ENCODE measurements at places on chromosomes 2 and 18.
A peak's percentile ranks its signal among the peaks of the same experiment; 100 is the strongest.

DNA sequence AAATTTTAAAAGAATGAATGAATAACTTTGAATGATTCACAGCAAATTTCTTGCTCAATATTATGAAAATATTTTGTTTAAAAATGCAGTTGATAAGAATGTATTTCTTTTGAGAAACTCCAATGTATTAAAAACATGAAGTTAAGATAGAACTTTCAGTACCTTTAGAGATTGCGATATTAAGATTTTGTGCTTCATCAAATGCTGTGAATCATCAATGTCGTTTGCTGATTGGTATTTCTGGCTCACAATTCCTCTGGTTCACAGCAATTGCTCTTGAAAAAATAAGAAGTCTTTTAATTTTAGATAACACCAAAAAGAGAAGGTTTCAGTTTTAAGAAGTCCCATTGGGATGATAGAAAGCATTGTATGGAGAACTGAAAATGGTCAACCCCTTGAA is 228.7 kb downstream of the IKZF2 start:
- DNase-seq = no peak

DNA sequence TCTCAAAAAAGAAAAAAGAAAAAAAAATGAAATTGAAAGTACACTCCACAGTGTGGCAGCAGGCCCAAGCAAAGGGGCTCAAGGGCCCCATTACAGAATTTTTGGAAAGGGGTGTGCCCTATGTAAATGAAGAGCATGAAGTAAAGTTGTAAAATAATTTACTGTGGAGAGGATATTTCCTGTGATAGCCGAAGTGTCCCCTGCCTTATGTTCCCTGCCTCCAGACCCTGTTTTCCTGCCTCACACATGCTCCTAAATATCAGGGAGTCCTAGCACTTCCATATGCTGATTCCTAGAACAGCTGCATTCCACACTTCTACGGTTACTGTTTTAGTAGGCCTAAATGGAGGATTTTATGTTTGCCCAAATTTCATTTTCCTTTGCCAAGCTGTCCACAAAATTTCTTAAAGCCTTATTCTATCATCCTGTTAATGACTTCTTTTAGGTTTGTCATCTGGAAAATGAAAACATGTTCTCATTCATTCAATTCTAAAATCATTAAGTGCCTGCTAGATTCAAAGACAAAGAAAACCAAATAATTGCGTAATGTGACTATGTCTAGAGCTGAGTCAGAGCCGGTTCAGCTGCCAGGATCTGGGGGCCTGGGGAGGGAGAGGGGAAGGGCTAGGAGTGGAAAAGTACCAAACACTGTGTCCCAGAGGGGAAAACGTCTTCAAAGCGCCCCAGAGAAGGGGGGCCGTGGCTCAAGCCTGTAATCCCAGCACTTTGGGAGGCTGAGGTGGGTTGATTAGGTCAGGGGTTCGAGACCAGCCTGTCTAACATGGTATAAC is 25.9 kb upstream of the IMPA2 start:
- DNase-seq = peak; percentile 44

- peak; percentile 69 for DNase-seq
These were observed 36.0 kb downstream of the DNMT3A start for GRCh38 chr2:25305775-25306174.

- no peak for DNase-seq
These were observed 58.6 kb downstream of the TMEM17 start for GRCh38 chr2:62447411-62447810.

DNA sequence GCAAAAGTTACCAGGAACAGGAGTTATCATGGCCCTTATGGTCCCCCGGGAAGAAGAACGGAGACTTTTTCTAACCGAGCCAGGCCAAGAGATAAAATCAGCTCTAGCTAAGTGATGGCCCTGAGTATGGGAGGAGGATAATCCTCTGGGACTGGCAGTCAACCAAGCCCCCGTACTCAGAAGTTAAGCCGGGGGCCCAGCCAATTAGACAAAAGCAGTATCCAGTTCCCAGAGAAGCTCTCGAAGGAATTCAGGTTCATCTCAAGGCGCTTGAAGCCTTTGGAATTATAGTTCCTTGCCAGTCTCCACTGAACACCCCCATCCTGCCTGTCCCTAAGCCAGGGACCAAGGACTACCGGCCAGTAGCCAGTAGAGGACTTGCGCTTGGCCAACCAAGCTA is 365.3 kb upstream of the TCF4 start:
- DNase-seq = peak; percentile 28

GRCh38 chr18:36887114-36887513 is 58.2 kb downstream of the KIAA1328 start:
- no peak for DNase-seq

- no peak for DNase-seq
These were observed 17.0 kb downstream of the ITSN2 start for GRCh38 chr2:24343225-24343882.

DNA sequence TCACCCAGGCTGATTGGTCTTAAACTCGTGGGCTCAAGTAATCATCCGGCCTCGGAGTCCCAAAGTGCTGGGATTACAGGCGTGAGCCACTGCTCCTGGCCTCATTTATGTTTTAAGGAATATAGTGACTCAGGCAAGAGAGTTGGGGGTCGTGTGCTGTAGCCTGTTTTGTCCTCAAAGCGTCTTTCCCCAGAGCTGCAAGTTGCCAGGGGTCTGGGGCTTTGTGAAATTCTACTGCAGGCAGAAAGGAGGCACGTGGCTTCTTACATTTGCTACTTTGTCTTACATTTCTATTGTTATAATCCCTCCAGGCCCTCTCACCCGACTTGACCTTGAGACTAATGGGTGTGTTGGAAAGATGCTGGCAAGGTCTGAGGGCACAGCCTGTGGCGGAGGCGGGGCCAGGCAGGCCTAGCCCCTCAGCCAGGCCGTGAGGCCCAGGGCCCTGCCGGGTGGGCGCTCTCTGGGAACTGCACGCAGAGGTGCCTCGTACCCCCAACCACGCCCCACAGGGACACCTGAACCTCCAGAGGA is 85.8 kb upstream of the NDUFV2 start:
- DNase-seq = no peak

- DNase-seq = no peak
These were observed 112.9 kb downstream of the STK39 start for GRCh38 chr2:168134485-168134884.

DNA sequence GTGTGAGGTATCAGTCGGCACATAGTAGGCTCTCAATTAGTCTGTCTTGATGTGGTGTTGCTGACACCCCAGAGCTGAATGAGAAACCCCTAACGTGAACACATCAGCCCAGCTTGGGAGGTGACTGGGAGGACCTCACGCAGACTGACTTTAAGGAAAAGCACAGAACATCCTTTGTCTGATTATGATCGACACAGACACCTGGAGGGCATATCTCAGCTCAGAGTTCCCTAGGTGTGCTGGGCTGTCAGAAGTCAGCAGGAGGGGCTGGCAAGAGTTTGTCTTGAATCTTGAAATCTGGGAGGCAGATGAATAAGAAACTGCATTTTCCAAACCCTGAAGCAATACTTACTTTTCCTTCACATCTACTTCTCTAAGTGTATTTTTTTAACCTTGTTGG is 16.8 kb upstream of the MYCN start:
- DNase-seq = no peak

DNA sequence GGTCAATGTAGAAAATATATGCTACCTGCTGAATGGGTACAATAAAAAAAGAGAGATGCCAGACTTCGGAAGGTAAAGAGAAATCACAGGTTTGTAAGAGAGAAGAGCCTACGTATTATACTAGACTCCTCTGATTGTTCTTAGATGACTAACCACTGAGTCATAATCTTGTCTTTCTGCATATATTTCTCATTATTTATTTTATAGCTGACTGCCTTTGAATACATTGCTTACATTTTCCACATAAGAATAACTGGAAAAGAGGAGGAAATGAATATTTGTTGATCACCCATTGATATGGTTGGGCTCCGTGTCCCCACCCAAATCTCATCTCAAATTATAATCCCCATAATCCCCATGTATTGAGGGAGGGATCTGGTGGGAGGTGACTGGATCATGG is 90.3 kb upstream of the RAB27B start:
- DNase-seq = no peak

DNA sequence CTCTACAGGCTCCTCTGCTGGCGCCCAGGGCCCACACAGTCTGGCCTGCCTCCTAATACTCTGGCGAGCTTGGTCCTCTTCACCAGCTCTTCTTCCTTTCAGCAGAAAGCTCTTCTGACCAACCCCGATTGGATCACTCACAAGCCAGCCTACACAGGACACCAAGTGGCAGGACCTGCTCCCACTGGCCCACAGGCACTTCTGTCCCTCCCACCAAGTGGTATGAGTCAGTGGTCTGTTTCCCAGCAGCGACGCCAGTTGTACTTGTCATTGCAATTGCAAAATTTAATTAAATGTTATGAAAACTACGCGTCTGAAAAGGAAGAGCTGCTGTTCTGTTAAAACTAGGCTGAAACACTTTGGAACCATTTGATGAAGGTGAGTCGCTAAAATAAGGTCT is 46.7 kb downstream of the NDUFA10 start:
- DNase-seq = no peak

GRCh38 chr2:20561637-20562454 is 89.1 kb downstream of the HS1BP3 start:
- no peak for DNase-seq

GRCh38 chr2:168920504-168921157 is 19.5 kb downstream of the G6PC2 start:
- no peak for DNase-seq

DNA sequence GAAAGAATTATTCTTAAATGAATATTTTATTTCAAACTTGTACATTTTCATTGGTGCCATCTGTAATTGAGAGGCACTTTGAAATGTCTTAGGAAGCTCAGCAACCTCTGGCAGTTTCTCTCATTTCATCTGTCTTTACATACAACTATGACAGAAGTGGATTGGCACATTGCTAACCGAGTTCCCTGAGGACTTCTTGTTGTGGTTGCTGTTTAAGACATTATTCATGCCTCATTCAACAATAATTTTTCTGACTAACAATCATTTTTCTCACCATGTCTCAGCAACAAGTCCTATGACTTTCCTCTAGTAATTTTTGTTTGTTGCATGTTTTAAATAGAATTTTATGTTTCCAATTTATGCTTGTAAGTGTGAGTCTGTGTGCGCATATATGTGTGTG is 284.0 kb upstream of the CWC22 start:
- no peak for DNase-seq

DNA sequence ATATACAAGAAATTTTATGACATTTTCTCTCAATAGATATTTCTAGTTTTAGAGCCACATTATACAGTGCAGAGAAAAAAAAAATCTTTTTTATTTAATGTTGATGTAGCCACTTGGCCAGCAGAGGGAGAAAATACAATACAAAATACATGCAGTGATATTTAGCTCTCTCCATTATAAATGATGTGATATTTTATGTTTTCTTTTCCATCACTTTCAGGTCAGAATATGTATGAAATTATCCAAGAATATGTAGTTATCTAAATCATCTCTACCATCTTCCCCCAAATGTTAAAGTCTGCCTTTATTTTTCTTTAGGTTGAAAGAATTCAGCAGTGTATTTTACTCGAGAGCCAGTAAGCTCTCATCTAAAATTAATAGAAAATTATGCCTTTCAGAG is 533.6 kb upstream of the FSHR start:
- no peak for DNase-seq

- DNase-seq = no peak
These were observed 146.6 kb downstream of the RDH14 start for GRCh38 chr2:18413676-18414396.

- DNase-seq = no peak
These were observed 199.8 kb upstream of the CCDC150 start for GRCh38 chr2:196439760-196440159.

GRCh38 chr2:194328456-194328855 is 1328.6 kb upstream of the SLC39A10 start:
- DNase-seq = no peak
